ENCODE measurements at places on chromosomes 16 and 17.

DNA sequence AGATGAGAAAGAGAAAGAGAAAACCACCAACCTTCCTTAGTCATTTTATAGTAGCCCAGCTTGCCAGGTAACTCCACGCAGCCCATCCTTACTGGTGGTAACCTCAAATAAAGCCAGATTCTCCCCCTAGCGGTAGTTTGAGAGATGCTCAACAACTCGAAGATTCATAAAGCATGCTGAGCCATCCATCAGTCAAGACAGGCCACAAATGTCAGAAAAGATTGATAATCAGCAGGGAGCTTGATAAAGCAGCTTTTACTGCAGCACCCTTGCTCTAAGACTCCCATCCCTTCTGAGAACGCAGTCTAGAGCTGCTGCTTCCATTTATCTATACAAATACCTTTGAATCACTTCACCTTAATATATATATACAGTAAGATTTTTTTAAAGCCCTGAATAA is 451.5 kb upstream of the HSBP1 start:
- DNase-seq = no peak

- no peak for DNase-seq
Observed at GRCh38 chr16:86222547-86222946, 287.8 kb upstream of the FOXF1 start.

DNA sequence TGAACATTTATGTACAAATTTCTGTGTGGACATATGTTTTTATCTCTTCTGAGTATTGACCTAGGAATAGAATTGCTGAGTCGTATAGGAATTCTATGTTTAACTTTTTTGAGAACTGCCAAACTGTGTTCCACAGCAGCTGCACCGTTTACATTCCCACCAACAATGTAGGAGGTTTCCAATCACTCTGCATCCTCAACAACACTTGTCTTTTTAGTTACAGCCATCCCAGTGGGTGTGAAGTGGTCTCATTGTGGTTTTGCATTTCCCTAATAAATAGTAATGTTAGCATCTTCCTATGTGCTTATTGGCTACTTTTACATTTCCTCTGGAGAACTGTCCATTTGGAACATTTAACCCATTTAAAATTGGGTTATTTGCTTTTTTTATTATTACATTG is 36.6 kb upstream of the NACA2 start:
- DNase-seq = no peak

DNA sequence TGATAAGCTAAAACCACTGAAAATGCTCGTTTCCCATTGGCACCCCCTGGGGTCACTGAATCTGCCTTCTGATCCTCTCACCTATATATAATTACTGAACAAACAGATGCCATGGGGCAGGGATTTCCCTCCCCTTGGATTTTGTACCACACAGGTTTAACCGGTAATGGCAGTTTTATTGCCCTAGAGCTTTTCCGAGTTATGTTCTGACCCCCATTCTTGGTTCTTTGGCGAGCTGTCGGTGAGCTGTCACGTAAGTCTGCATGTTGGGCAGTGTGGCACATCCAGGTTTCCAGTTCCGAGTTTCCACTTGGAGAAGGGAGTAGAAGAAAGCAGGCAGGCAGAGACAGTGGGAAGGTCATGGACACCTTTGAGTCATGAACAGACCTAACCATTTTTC is 7.1 kb downstream of the TMEM97 start:
- DNase-seq = no peak

DNA sequence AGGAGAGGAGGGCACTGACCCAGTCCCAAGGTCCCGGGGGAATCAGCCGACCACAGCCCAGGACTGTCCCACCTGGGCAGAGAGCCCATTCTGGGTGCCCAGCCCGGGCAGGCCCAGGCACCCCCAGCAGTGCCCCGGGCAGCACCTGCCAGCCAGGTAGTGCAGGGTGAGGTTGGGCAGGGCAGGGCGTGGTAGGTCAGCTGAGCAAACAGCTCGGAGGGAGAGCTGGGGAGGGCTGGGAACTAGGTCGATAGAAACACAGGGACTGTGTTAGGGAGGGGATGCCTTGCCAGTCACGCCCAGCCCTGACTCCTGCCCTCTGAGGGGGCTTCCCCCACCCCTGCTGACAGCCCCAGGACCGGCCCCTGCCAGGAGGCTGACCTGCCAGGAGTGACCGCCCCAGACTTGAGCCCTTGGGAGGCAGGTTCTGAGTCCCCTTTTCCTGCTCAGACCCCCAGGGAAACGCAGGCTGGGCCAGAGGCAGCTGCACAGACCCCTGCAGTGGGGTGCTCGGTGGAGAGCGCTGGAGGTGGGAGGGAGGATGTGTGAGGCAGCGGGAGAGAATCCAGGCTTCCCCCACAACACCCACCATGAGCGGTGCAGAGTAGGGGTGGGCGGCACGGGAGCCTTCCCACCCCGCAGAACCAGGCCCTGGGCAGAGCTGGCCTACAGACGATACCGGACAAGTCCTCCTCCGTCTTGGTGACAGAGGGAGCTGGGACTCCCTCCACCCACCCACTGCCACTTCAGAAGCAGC is 4.7 kb downstream of the HS3ST6 start:
- DNase-seq = no peak
